WTC11 (cell line): ENCODE measurements at places on chromosomes 13 and 19.

- no peak for DNase-seq
Observed at GRCh38 chr13:108902405-108903155, 273.2 kb downstream of the MYO16 start.

- no peak for DNase-seq
Observed at GRCh38 chr19:46980761-46981160, 38.9 kb upstream of the NPAS1 start.

- DNase-seq = peak; percentile 22
Observed at GRCh38 chr13:77751513-77752456, 54.3 kb downstream of the SLAIN1 start.

GRCh38 chr13:75870397-75870903 is 234.3 kb downstream of the LMO7 start:
- DNase-seq = no peak
